Stimulated activated CD8-positive, alpha-beta memory T cell treated with anti-CD3 and anti-CD28 coated beads, Interleukin-4, amount 100 ng/mL, for 1 hour (primary cell): ENCODE measurements at places on chromosomes 4 and X.

- no peak for DNase-seq
Measured at GRCh38 chrX:48747415-48748016, 14.0 kb upstream of the GLOD5 start.

- DNase-seq, result no peak
Measured at GRCh38 chr4:42313872-42314271, 83.4 kb upstream of the SHISA3 start.

GRCh38 chrX:133454924-133455323, 39.6 kb upstream of the GPC4 start:
- no peak for DNase-seq

DNA sequence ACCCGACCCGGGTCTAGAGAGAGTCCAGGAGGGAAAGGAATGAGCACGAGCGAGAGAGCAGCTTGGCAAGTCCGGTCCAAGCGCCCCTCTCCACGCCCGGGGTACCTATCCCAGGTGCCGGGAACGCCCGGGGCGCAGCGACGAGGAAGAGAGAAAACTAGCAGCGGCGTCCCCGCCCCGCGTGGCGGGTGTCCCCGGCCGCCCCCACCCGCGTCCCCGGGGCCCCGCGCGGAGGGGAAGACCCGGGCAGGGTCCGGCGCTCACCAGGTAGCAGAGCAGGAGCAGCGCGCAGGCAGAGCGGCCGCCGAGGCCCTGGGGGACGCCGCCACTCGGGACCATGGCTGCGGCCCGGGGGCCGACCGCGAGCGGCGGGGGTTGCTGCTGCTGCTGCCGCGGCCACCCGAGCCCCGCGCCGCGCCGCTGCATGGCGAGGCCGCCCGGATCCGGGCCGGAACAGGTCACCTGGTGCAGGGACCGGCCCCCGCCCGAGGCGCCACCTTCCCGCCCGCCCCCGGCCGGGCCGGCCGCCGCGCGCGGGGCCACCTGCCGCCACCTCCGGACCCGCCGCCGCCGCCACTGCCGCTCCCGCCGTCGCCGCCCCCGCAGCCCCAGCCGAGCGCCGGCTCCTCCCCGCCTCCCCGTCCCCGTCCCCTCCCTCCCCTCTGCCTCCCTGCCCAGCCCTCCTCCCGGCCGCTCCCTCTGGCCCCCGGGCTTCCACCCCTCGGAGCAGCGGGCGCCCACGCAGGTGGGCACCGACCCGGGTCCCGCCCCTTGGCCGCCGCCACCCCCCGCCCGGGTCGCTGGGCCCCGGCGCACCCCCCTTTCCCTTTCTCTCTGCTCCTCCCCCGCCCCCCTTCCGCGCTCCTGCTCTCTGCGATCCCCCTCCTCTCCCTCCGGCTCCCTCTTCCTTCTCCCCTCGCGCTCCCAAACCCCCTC, at the start of gene SEL1L3:
Gene SEL1L3 (minus strand): TSS at position 578 of the 936 bp plus-strand sequence. CDS start 152 bp downstream, at position 426.
- DNase-seq, result no peak

DNA sequence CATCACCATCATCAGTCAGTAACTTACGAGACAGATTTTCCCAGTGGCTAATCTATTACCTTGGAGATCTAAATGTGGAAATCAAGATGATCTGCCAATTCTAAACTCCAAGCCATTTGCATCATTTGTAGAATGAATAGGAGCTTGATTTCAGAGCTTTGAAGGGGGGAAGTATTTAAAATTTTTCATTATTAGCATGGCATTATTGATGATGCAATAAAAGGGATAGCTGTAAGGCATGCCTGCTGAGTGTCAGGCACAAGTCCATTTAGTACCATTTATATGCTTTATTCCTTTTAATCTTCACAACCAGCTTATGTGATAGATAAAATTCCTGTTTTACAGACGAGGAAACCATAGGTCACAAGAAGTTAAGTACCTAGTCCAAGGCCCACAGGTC, 5.3 kb downstream of the EXOC1L start:
- no peak for DNase-seq

DNA sequence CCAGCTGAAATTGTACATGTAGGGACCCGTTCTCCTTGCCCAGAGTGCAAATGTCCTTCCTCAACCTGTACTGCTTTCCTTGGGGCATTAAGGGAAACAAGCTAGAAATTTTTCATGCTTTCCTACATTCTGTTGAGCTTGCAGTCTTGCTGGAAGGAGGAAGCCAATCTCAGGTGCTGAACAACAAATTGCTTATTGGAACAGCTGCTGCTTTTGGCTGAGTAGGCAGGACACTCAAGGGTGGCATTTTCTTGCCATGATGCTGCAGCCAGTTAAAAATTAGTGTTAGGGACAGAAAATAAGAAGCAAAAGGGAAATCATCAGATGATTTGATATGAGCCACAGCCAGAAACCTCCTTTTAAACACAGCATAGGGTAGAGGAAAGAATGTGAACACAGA, 223.7 kb downstream of the QDPR start:
- DNase-seq, result no peak

DNA sequence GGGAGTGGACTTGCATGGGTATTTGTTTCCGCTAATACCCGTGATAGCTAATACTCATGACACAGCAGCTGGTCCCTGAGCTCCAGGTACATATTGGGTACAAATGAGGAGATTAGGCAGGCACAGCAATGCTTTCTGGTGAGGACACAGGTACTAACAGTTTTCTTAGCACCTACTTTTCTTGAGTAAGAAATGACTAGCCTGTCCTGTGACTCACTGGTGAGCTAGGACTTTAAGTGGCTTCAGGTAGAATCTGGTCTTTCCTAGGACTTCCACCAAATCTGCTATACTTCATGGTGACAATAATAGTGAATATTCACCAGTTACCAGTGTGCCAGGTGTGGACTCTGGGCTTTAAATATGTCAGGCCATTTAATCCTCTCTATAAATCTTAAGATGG, 407.4 kb upstream of the NR3C2 start:
- no peak for DNase-seq

DNA sequence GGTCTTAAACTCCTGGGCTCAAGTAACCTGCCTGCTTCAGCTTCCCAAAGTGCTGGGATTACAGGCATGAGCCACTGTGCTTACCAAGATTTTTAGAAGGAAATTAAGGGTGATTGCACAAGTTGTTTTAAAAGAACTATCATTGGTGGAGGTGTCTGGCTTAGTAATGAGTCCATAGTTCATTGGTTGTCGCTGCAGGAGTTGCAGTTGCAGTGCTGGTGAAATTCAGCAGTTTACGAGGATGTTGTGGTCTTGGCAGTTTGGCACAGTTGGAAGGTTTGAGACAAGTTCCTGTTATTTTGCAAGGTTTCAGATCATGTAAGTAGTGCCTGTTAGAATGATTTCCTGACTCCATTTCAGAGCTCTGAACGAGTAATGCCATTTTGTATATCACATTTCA, 48.1 kb downstream of the RAB40AL start:
- no peak for DNase-seq

- DNase-seq, result no peak
Measured at GRCh38 chr4:131248314-131248713, 1900.8 kb upstream of the PCDH10 start.

GRCh38 chr4:143302536-143302935, 34.1 kb upstream of the GAB1 start:
- no peak for DNase-seq

- DNase-seq, result no peak
Measured at GRCh38 chr4:6268650-6269615, 717 bp upstream of the WFS1 start.

DNA sequence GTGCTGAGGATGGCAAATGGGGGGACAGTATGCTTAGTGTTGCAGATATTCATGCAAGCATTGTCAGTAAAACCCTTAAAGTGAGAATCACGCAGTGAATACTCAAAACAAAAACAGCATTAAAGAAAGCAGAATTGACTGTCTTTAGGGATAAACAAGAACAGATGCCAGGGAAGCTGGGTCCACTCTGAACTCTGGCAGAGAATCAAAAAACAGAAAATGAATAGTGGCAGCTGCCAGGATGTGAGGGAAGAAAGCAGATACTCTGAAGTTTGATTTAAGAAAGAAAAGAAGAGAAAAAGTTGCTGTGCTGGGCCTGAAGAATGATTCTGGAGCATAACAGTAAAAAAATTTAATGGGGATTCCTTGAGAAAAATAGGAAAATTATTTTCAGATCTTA, 131.5 kb downstream of the GABRA2 start:
- DNase-seq, result no peak

- DNase-seq, result no peak
Measured at GRCh38 chr4:154001193-154001592, 212.3 kb upstream of the SFRP2 start.

DNA sequence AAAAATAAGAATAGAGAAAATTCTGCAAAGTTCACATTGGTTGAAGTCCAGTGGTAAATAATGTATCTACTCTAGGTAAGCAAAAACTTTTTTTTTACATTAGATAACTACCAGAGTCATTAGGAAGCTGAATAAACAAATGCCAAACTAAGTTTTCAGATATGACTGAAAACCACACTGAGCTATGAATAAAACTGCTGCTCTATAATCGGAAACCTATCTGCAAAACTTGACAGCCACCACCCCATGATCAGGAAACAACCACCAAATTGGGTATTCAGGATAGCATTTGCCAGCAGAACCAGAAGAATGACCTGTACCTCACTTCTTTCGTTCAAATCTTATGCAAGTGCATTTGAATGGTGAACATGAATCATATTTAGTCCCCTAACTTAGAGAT, 173.0 kb upstream of the TET2 start:
- DNase-seq, result no peak

GRCh38 chr4:143273160-143273917, 63.3 kb upstream of the GAB1 start:
- DNase-seq, result no peak

DNA sequence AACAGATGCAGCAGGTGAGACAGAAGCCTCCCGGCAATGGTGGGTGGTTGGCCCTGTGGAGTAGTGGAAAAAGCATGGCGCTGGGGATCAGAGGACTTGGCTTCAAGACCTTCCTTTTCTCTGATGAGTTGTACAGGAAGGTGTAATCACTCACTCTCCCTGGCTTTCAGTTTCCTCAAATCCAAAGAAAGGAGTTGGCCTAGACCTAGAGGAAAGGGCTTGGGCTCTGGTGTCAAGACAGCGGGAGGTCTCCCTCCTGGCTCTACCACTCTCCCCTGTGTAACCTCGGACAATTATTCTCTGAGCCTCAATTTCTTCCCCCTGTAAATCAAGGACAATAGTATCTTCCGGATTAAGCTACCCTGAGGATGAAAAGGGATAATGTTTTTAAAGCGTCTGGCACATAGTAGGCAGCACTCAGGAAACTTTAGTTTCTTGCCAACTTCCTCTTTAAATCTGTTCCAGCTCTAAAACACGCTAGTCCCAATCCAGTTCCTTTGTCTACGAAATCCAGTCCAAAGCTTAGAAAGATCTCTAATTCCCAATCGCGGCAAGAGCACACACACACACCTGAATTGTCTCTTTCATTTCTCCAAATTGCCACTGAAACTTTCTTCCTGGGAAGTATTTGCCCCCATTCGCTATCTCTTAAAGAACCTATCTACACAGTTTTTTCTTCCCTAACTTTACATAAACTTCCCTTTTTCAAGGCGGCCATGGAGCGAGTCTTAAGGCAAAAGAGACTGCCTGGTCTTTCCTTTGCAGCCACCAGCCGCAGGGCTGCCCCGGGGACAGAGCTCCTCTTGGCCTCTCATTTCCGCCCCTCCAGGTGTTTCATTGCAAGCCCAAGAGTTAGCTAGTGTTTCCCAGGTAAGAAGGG, 29.9 kb upstream of the GPC4 start:
- DNase-seq, result no peak

GRCh38 chrX:86148594-86148993, 343 bp downstream of the DACH2 start:
- DNase-seq, result no peak

GRCh38 chr4:81031796-81032551, 1.5 kb downstream of the BMP3 start:
- DNase-seq, result no peak

DNA sequence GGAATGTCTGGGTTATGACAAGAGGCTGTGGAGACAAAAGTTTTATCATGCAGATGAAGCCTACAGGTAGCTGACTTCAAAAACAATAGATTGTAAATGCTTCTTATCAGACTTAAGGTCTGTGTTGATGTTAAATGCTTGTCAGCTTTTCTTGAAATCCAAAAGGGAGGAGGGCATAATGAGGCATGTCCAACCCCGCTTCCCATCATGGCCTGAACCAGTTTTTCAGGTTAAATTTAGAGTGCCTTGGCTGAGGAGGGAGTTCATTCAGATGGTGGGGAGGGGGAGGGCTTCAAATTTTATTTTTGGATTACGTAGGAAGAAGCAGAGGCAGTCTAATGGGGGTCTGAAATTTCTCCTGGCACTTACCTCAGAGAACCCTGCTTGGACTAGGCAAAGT, 207.7 kb upstream of the HDX start:
- DNase-seq, result no peak

GRCh38 chrX:140766024-140766611, 56.6 kb downstream of the LINC00632 start:
- DNase-seq, result no peak

DNA sequence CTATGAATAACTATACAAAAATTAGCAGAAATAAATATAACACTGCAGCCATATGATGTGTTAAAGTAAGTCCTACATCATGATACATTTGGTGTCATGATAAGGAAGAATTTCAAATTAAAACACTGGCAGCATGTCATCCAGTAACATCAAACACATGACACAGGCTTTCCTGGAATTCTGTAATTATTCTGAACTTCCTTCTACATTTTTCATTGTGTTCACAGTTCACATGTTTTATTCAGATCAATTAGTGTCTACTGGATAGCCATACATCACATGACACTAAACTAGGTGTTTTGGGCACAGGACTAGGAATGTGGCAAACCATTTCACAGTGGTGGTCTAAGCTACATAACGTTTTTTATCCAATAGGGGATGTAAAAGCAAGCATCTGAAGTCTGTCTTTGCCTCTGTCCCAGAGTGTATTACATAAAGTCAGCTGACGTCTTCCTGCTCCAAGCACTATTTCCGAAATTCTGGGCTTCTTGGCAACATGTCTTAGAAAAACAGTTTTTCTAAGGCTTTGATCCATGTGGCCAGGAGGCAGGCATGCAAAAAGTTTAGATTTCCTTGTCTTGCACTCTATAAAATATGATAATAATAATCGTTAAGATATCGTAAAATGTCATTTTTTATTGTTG, 707.9 kb downstream of the CENPC start:
- DNase-seq, result no peak

GRCh38 chr4:67291644-67292043, 253.7 kb downstream of the CENPC start:
- no peak for DNase-seq
